Activated CD8-positive, alpha-beta T cell treated with anti-CD3 and anti-CD28 coated beads for 36 hours (primary cell): ENCODE measurements at places on chromosomes 5 and 9. TPM values are rescaled to one million over a fixed set of nuclear protein-coding genes. Genes with fewer than 3 reads are reported as not detected.

CYLC2 gene
- total RNA-seq: not detected

FGF10 gene
- total RNA-seq: not detected

SLC34A3 gene
- not detected for total RNA-seq

PRDM9 gene
- total RNA-seq: not detected

F2RL1 gene
- total RNA-seq: 2.2 TPM

FOXD4 gene
- total RNA-seq: not detected

DNA sequence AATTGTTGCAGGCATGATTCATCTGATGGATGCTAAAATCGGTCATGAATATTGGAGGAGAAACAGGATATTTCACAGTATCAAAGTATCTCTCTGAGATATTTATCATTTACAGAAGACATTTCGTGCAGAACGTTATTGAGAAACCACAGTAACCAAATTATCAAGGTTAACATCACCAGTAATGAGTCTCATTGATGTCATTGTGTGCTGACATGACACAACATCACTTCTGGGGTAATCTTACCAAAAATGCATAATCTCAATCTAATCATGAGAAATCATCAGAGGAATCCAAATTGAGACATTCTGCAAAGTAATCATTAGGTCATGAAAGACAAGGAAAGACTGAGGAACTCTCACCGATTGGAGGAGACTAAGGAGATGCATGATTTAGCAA, 42.7 kb downstream of the C5orf22 start:
- H3K4me3 ChIP-seq: no peak overlapping the region
- no peak for DNase-seq
- H3K4me1 ChIP-seq: no peaks in the 10 kb centered on the region
- peaks cover 15% of the 10 kb centered on the region for H3K27me3 ChIP-seq
- no peak overlapping the region for H3K27ac ChIP-seq
- H3K36me3 ChIP-seq: no peaks in the 10 kb centered on the region

DNA sequence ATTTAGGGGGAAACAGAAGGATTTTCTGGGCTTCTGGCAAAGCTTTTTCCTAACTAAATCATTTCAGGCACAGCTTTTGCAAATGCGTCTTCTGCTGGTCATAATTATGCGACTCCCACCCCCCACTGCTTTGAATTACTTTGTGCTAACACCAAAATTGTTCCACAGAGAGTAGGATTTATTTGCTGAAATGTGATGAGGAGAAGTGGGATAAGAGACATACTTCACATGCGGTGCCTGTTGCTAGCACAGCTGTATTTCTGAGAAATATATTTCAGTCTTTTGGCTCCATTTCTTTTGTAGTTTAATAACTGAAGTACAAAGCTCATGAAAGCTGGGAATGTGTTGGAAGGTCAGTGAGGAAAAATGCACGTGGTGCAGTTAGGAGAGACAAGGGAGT, 83.2 kb upstream of the TAS2R1 start:
- no peaks in the 10 kb centered on the region for H3K36me3 ChIP-seq
- no peaks in the 10 kb centered on the region for H3K27me3 ChIP-seq
- H3K4me3 ChIP-seq: no peak overlapping the region

- peaks cover 42% of the 10 kb centered on the region for H3K36me3 ChIP-seq
- H3K4me3 ChIP-seq: no peak overlapping the region
- H3K27ac ChIP-seq: no peak overlapping the region
- no peaks in the 10 kb centered on the region for H3K27me3 ChIP-seq
- DNase-seq: no peak
- peaks cover 16% of the 10 kb centered on the region for H3K4me1 ChIP-seq
These were observed 274.1 kb downstream of the ARHGAP26 start for GRCh38 chr5:143044265-143044664.

- peak overlapping the region; percentile 99 for H3K27ac ChIP-seq
- H3K4me3 ChIP-seq: peak overlapping the region; percentile 91
- peaks cover 36% of the 10 kb centered on the region for H3K4me1 ChIP-seq
- no peak for DNase-seq
These were observed 649 bp downstream of the AP3B1 start for GRCh38 chr5:78293851-78294247.

- peaks cover 9% of the 10 kb centered on the region for H3K4me1 ChIP-seq
- DNase-seq: no peak
- no peak overlapping the region for H3K4me3 ChIP-seq
- no peaks in the 10 kb centered on the region for H3K36me3 ChIP-seq
- H3K27me3 ChIP-seq: peaks cover 29% of the 10 kb centered on the region
These were observed 46.8 kb upstream of the FUBP3 start for GRCh38 chr9:130532426-130533080.

- no peak overlapping the region for H3K27ac ChIP-seq
- H3K27me3 ChIP-seq: peaks cover 6% of the 10 kb centered on the region
- peaks cover 13% of the 10 kb centered on the region for H3K4me1 ChIP-seq
- peak; percentile 80 for DNase-seq
These were observed 4.4 kb downstream of the CRB2 start for GRCh38 chr9:123360161-123361085.

- H3K36me3 ChIP-seq: no peaks in the 10 kb centered on the region
- H3K27me3 ChIP-seq: peaks cover 6% of the 10 kb centered on the region
- H3K4me3 ChIP-seq: no peak overlapping the region
- H3K27ac ChIP-seq: no peak overlapping the region
These were observed 90.3 kb downstream of the DIRAS2 start for GRCh38 chr9:90552317-90552716.

DNA sequence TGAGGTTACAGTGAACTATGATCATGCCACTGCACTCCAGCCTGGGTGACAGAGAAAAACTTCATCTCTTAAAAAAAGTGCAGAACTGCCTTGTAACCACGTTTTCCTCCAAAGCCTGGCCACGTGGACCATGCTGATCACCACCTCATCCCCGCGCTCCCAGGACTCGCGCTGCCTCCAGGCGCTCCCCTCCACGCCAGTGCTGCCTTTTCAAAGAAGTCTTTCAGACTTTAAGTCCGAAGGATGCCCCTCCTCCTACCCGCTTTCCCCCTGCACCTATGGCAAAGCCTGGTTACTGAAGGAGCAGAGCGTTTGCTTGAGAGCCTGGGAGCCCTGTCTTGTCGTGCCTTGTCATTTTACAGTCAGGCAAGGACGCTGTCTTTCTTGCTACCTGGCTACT, 43.8 kb downstream of the HABP4 start:
- H3K4me3 ChIP-seq: no peak overlapping the region
- H3K27me3 ChIP-seq: no peaks in the 10 kb centered on the region
- H3K36me3 ChIP-seq: peaks cover 14% of the 10 kb centered on the region
- H3K27ac ChIP-seq: no peak overlapping the region
- H3K4me1 ChIP-seq: peaks cover 9% of the 10 kb centered on the region

DNA sequence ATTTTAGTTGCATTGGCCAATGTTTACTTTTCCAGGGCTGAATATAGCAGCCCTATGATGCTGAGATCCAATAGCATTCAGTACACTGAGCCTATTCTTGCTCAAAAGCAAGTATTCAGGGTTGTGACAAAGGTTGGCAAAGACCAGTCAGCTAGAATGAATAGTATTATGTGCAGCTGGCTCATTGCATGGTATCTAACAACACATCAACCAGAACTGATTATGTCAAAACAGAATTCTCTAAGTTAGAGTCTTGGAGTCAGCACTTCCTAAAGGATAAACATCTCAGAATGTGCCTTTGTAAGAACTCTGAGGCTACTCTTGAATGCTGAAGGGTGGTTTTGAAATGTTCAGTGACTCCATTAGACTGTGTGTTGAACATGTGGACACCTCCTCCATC, 774.5 kb upstream of the RGMB start:
- no peaks in the 10 kb centered on the region for H3K36me3 ChIP-seq
- H3K27ac ChIP-seq: no peak overlapping the region
- H3K27me3 ChIP-seq: no peaks in the 10 kb centered on the region
- no peak overlapping the region for H3K4me3 ChIP-seq
- H3K4me1 ChIP-seq: no peaks in the 10 kb centered on the region

- H3K27ac ChIP-seq: no peak overlapping the region
- no peaks in the 10 kb centered on the region for H3K4me1 ChIP-seq
- peaks cover 12% of the 10 kb centered on the region for H3K27me3 ChIP-seq
- H3K36me3 ChIP-seq: no peaks in the 10 kb centered on the region
- no peak for DNase-seq
These were observed 183.2 kb upstream of the DAB2 start for GRCh38 chr5:39608024-39608423.

DNA sequence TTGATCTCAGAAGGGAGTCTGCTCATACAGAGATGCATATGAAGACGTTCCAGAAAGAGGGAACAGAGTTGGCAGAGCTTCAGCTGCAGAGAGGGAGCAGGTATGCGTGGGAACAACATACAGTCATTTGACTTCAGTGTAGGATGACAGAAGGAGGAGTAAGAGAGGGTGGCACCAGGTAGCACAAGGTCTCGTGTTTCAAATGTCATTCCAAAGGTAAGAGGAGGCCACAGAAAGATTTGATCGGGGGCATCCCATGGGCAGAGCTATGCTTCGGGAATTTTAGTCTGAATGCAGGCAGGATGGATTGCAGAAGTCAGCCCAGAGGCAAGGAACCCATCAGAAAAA, 367.1 kb downstream of the CDK5RAP2 start:
- H3K4me1 ChIP-seq: no peaks in the 10 kb centered on the region
- DNase-seq: no peak
- H3K27me3 ChIP-seq: peaks cover 1% of the 10 kb centered on the region
- H3K27ac ChIP-seq: no peak overlapping the region
- no peak overlapping the region for H3K4me3 ChIP-seq

DNA sequence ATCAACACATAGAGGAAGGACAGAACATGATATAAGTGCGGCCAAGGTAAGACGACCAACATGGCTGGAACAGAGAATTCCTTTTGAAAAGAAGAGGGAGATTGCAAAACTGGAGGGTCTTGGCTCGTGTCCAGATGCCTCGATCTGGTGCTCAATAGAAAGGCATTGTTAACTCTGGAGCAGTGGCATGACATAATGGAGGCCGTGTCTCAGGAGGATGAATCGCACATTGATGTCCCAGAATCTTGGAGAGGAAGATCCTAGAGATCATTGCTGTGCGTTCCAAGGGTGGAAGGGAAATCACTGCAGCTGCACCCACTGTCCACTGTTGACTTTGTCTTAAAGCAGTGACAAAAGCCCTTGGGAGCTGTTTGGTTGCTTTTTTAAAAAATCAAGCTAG, 30.9 kb downstream of the GRAMD2B start:
- H3K4me3 ChIP-seq: no peak overlapping the region
- no peaks in the 10 kb centered on the region for H3K27me3 ChIP-seq
- no peak overlapping the region for H3K27ac ChIP-seq
- peaks cover 13% of the 10 kb centered on the region for H3K36me3 ChIP-seq
- peaks cover 48% of the 10 kb centered on the region for H3K4me1 ChIP-seq

DNA sequence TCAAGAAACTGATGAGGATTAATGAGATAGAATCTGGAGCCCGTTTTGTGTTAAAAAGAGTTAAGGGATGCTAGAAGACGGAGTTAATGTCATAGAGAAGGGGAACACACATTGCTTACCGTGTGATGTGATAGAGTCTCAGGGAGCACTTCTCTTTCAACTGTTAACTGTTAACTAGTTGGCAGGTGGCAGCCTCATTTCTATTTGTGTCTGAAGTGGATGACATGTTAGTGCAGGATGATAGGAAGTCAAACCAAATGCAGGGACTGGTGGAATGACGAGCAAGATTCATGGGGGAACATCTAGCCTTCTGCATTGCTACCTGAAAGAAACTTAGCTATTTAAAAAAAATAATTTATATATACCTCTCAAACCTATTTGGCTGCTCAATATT, 222.7 kb downstream of the MAST4 start:
- no peaks in the 10 kb centered on the region for H3K36me3 ChIP-seq
- peaks cover 24% of the 10 kb centered on the region for H3K4me1 ChIP-seq
- no peak overlapping the region for H3K27ac ChIP-seq

GRCh38 chr9:127075624-127076372, 46.6 kb downstream of the ANGPTL2 start:
- H3K36me3 ChIP-seq: peaks cover 13% of the 10 kb centered on the region
- no peak overlapping the region for H3K27ac ChIP-seq
- no peaks in the 10 kb centered on the region for H3K4me1 ChIP-seq
- H3K4me3 ChIP-seq: no peak overlapping the region
- no peak for DNase-seq

GRCh38 chr9:113621980-113622379, 158.5 kb downstream of the RGS3 start:
- no peak for DNase-seq
- H3K4me3 ChIP-seq: no peak overlapping the region
- peaks cover 58% of the 10 kb centered on the region for H3K4me1 ChIP-seq
- no peaks in the 10 kb centered on the region for H3K36me3 ChIP-seq

- no peaks in the 10 kb centered on the region for H3K4me1 ChIP-seq
- no peak overlapping the region for H3K27ac ChIP-seq
- no peak for DNase-seq
- H3K4me3 ChIP-seq: no peak overlapping the region
- no peaks in the 10 kb centered on the region for H3K27me3 ChIP-seq
- H3K36me3 ChIP-seq: no peaks in the 10 kb centered on the region
These were observed 552.1 kb upstream of the CDH9 start for GRCh38 chr5:27590503-27590902.
